ENCODE measurements at places on chromosomes 7 and 10.

GRCh38 chr10:36489611-36490228 lies 635.7 kb upstream of the ANKRD30A start:
- DNase-seq, result no peak

DNA sequence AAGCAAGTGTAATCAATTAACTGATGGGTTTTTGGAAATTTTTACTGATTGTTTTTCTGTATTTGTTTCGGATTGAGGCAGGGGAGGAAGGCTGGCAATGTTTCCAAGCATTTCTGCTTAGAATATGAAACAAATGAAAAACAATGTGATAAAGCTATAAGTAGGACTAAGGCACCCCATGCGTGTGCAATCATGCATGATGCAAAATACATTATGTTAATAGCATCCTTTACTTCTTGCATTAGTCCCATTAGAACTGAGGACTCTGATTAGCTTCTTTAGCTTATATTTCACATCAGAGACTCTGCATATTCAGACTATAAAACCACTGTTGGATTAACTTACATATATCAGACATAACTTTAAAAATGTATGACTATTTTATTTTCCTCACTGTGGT lies 48.7 kb upstream of the AGMO start:
- DNase-seq, result no peak

GRCh38 chr7:47371733-47372368 lies 210.1 kb downstream of the TNS3 start:
- DNase-seq, result no peak

- no peak for DNase-seq
These were observed 45.7 kb upstream of the UBE2H start for GRCh38 chr7:129998446-129998845.

- DNase-seq, result no peak
These were observed 82.5 kb downstream of the ZNF365 start for GRCh38 chr10:62456611-62457101.
